ENCODE measurements at places on chromosomes 6 and 20.

DNA sequence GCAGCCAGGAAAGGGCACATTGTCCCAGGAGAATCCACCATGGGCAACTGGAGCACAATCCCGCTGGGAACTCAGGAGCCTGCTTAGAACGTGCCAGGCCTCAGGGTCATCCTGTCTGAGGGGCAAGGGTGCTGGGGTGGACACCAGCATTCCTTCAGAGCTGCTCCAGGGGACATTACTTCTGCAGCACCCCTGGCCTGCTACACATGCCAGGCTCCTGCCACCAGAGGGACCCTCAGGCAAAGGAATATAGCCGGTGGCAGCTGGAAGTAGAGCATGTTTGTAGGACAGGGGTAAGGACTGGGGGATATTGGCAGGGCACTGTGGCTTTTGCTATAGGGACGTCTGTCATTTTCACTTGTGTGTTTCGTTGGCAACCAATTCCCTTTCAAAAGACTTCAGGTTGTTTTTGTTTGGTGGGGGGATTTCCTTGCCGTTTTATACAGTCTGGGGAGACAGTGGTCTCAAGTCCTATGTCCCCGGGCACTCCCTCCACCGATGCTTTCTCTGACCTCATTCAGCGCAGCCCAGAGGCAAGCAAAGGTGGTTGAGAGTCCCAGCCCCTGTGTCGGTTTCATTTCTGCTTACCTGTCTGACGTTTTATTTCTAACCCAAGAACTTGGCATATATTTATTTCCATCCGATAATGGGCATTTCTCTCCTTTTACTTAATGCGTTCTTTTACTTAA lies 130.8 kb downstream of the JPH2 start:
- peak; percentile 38 for DNase-seq

GRCh38 chr6:61538801-61539200 lies 747.2 kb downstream of the KHDRBS2 start:
- no peak for DNase-seq

DNA sequence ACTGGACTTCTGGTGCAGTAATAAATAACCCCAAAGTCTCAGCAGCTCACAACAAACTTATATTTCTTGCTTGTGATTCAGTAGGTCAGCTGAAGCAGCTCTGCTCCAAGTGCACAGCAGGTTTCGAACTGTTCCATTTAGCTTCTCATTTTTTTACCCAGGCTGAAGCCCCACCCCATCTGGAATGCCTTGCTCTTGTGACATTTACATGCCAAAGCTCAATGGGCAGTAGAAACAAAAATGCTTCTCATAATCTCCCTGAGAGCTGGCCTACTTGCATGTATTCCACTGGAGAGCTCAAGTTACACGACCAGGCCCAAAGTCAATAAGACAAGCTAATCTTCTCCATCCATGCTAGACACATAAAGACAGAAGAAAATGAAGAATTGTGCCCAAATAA lies 165.2 kb downstream of the HAO1 start:
- peak; percentile 90 for DNase-seq

- DNase-seq = no peak
Measured at GRCh38 chr6:5990786-5991185, 15.9 kb downstream of the NRN1 start.

DNA sequence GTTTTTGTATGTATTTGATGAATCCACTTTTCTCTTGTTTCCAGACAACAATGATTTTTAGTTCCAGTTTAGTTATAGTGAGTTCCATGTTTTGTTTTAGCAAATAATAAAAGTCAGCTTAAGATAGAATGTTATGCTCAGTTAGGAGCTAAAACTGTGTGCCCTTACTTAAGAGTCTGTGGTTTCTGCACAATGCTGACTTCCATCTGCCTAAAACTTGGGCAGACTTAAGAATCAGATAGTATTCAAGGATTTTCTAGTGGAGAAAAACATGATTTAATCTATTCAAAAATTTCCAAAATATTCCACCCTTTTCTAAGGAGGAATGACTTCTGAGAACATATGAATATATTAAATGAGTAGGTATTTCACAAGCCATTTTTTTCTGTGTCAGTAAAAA lies 32.8 kb downstream of the LAMA4 start:
- DNase-seq = peak; percentile 61

- DNase-seq = no peak
Measured at GRCh38 chr20:21729316-21729715, 23.9 kb downstream of the PAX1 start.

DNA sequence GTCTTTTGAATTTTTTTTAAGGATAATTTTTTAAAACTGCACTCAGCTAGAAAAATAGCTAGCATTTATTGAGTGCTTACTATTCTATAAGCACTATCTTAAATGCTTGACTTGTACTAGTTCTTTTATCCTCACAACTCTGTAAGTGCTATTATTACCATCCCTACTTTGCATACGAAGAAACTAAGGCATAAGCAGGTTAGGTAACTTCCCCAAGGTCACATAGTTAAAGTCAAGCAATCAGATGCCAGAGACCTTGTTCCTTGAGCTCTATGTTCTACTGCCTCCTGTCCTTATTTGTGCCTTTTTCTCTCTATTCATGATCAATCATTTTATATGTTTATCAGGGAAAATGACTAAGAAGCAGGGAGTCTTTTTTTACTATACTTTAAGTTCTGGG lies 65.0 kb downstream of the GCLC start:
- no peak for DNase-seq

- no peak for DNase-seq
Measured at GRCh38 chr6:56263596-56264315, 16.4 kb upstream of the COL21A1 start.

DNA sequence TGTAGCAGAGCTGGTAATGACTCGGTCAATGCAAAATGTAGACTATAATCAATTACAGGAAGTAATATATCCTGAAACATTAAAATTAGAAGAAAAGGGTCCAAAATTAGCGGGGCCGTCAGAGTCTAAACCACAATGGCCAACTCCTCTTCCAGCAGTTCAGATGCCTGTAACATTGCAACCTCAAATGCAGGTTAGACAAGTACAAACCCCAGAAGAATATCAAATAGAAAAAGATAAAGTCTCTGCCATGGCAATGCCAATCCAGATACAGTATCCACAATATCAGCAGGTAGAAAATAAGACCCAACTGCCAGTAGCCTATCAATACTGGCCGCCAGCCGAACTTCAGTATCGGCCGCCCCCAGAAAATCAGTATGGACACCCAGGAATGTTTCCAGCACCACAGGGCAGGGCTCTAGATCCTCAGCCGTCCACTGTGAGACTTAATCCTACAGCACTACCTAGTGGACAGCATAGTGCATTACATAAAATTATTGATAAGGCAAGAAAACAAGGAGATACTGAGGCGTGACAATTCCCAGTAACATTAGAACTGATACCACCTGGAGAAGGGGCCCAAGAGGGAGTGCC lies 158.4 kb downstream of the GPX5 start:
- peak; percentile 70 for DNase-seq

GRCh38 chr20:59385038-59385437 lies 84.6 kb downstream of the EDN3 start:
- no peak for DNase-seq

DNA sequence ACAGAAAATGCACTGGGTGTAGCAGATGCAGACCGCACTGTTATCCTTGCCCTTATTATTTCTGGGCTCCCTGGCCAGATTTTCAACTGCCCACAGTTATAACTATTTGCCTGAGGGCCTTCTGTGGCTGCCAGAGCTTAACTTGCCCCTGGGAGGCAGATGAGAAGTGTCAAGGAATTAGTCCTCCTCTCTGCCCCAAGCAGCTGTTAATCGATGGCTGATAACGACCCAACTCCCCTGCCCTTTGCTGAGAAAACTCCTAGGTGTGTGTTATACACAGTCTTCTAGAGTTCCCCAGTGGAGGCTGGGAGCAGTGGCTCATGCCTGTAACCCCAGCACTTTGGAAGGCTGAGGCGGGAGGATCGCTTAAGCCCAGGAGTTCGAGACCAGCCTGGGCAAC lies 44.4 kb upstream of the SHLD1 start:
- DNase-seq = no peak

Data from choroid plexus epithelial cell (primary cell).